CD4-positive, alpha-beta T cell treated with Interleukin-4 for 4 hours (primary cell): ENCODE measurements at places on chromosomes 13 and 19.

DNA sequence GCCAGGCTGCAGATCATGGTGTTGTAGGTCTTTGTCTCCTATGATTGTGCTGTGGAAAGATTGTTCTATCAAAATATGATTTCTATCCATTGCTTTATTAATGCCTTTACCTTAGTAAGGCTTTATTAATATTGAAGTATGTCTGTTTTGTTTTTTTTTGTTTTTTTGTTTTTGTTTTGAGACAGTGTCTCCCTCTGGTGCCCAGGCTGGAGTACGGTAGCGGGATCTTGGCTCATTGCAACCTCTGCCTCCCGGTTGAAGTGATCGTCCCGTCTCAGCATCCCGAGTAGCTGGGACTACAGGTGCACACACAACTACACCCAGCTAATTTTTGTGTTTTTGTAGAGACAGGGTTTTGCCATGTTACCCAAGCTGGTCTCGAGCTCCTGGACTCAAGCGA is 7.7 kb downstream of the IRGC start:
- DNase-seq, result no peak

GRCh38 chr13:98842858-98843481 is 90.5 kb upstream of the SLC15A1 start:
- peak; percentile 49 for DNase-seq

DNA sequence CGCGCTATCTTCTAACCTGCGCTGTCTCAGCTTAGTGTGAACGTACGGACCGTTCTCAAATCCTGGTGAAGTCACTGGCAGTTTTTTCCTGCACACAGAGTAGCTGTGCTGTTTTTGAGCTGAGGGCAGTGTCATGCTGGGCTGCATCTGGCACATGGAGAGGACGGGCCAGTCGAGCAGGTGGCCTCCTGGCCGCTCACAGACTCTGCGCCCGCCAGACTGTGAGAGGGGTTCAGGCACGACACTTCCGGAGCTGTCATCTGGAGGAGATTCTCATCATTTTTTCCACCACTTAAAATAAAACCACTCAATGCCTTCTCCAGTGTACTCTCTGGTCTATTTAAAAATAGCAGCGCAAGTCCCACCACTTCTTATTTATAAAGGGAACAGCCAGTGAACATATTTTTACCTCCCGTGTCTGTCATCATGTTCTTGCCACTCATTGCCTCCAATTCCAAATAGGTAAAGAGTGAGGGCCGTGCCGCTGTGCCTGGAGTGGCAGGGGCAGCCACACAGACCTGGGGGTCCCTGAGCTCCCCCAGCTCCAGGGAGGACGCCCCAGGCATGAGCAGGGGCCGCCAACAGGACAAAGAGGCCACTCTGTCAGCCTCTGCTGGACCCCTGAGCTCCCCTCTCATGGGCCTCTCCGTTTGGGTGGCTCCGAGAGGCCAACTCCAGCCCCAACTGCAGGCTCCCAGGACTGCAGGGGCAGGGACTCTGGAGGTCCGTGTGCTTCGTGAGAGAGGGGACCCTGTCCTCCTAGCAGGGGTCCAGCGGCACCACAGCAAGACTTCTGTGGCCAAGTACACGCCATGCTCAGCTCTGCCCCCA is 36.9 kb upstream of the GRTP1 start:
- no peak for DNase-seq

- no peak for DNase-seq
Measured at GRCh38 chr13:114157869-114158495, 21.1 kb upstream of the CFAP97D2 start.

GRCh38 chr19:56637976-56638555 is 4.9 kb upstream of the SMIM17 start:
- DNase-seq, result no peak

DNA sequence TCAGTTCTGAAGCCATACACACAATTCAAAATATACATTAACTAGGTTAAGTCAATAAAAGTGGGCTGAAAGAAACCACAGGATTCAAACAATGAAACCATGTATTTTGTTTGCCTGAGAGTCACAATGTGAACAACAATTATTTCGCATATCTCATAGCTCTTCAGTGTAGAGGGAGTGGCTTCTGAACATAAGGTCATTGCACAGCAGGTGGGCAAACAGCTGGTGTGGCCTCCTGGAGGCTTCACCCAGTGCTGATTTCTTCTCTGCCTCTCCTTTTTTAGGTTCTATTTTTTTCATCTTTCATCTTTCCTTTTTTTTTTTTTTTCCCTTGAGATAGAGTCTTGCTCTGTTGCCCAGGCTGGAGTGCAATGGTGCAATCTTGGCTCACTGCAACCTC is 40.4 kb upstream of the ZNF254 start:
- no peak for DNase-seq

DNA sequence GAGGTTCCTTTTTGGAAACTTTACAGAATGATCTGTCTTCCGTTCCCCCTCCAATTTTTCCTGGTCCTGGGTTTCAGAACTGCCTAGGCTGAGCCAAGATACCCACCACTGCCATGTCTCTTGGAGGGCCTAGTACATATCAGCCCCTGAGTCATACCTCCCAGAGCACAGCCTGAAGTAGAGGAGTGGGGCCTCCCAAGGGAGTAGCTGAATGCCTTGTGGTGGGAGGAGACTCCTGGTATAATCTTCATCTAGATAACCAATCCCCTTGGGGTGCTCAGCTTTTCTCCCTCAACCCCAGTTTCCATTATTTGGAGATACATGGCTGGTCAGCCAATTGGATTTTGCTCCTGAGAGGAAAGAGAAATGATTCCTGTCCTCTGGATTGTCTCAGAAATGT is 30.3 kb downstream of the ZNF763 start:
- no peak for DNase-seq

GRCh38 chr19:11450570-11451326 is 15.3 kb downstream of the PRKCSH start:
- no peak for DNase-seq

DNA sequence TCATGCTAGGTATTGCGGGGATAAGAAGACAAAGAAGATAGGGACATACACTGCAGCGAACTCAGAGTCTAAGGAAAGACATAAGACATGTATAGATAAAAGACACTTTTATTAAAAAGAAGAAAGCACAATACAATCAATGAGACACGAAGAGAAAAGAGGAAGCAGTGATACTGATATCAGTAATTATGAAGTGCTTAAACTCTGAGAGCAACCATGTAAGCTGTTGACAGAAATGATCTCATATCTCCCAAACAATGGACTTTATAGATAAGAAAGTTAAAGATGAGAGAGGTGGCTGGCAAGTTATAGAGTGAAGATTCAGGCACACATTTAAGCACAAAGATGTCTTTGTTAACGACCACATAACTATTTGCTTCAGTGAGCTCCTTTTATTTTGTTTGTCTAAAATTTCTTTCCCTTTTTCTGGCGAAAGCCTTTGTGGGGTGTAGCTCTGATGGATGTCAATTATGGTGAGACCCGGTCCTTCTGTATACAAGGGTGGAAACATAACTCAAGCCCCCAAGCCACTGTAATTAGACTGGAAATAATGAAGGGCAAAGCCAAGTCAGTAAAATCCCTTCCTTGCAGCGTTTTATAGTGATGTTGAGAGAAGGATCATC is 818.0 kb upstream of the SLC10A2 start:
- DNase-seq, result no peak
